ENCODE measurements at places on chromosomes 4 and X.

GRCh38 chrX:67635424-67635823 lies 91.6 kb downstream of the AR start:
- DNase-seq, result no peak

- DNase-seq, result no peak
Measured at GRCh38 chr4:74667944-74668343, 126.4 kb downstream of the BTC start.

- DNase-seq, result no peak
Measured at GRCh38 chr4:103482471-103482870, 237.3 kb downstream of the TACR3 start.

- DNase-seq, result peak; percentile 76
Measured at GRCh38 chr4:139761461-139761860, 95.8 kb downstream of the MGST2 start.

DNA sequence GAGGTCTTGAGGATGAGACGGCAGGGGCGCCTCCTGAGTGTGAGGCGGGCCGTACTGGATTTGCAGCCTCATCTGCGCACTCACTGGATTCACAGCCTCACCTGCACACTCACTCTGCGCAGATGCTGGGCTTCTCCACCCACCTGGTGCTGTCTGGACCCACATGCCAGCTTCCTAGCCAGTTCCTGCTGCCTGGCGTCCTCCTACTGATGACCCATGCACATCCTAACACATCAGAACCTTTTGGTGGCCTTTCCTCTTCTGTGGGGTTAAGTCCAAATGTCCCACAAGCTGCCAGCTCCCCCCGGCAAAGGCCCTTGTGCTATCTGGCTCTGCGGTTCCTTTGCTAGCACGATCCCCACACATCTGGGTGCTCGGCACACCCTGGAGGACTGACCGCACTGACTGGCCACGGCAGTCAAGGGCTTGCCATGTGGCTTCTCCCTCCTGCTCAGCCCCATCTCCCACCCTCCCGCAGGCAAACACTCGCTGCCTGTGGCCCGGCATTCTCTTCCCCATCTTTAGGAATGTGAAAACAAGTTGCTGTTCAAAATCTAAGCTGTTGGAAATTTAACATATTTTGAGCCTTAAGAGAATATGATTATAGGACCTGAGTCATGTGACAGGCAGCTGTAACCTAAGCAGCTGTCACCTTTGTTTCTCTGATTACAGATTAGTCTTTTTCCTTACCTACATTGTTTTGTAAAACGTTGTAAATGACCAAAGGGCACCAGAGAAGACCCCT lies 39.4 kb upstream of the AFAP1 start:
- no peak for DNase-seq

DNA sequence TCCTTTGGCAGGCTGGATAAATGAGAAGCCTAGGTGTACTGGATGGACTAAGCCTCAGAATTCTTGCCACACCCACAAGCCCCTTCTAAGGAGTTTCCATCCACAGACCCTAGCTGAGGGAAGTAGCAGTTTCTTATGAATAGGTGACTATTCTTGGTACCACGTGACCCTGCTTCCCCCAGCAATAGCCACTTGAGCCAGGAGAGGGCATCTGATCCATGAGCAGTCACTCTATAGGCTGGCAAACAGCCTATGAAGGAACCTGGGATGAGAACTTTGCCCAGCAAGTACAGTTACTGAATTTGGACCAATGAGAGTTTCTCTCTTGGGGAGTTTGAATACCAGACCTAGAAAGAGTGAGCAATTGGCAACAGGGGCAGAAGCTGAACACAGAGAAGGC lies 84.0 kb downstream of the RTL9 start:
- peak; percentile 69 for DNase-seq

DNA sequence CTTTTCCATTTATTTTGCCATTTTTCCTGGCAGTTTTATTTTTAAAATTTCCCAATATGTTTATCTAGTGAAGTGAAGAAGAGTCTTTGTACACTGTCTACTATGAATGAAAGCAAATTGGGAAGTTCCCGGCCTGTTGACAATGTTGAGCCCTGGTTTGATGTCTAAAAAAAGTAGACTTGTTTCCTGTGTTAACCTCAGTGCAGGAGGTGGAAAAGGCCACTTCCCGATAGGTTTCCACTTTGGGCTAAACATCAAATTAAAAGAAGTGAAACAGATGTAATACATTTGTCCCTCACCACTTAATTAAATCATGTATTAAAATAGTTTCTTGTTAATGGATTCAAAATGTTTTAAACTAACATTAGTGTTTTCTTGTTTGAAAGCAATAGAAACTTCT lies 30.0 kb downstream of the BBS12 start:
- DNase-seq, result peak; percentile 48

GRCh38 chr4:38132107-38132673 lies 172.0 kb downstream of the PTTG2 start:
- DNase-seq, result peak; percentile 92

- DNase-seq, result no peak
Measured at GRCh38 chrX:137032341-137032694, 1.5 kb downstream of the GPR101 start.

- DNase-seq, result no peak
Measured at GRCh38 chrX:138930583-138930945, 219.0 kb upstream of the FGF13 start.

All from common myeloid progenitor, CD34-positive (primary cell).